ENCODE measurements at places on chromosomes 16 and 17.

- no peak for DNase-seq
These were observed 1.1 kb downstream of the FOXL1 start for GRCh38 chr16:86579268-86580062.

GRCh38 chr16:65490286-65490685, 368.4 kb upstream of the CDH11 start:
- no peak for DNase-seq

GRCh38 chr16:70495425-70496182, 27.8 kb downstream of the COG4 start:
- no peak for DNase-seq

GRCh38 chr16:30365200-30365599, 5.1 kb downstream of the TBC1D10B start:
- DNase-seq: no peak

- DNase-seq: no peak
These were observed 78.9 kb downstream of the IRX5 start for GRCh38 chr16:55009581-55009980.

- DNase-seq: no peak
These were observed 53.8 kb downstream of the SNX11 start for GRCh38 chr17:48161127-48161905.

DNA sequence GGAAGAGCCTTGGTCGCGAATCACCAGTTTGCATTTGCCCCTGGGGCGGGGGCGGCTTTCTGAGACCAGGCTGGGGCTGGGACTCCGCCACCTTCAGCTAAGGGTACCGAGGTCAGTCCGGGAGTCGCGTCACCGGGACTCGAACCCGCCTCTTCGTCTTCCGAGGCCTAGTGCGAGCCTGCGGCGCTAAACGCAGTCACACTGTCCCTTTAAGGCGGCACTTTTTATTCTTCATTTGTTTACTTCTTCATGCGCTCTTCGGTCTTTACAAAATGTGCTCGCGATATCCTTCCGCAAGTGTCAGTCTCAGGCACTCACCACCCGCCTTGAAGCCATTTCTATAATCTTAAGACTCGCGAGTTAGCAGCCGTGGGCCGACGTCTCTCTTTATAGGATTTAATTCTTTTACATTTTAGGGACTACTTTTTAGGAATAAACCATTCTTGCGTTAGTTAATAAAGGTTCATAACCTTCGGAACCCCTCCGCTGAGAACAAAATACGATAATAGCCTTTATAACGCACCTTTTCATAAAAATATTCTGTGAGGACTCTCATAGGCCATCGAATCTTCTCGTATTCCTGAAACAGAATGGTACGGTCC, 593 bp upstream of the HEXIM1 start:
- peak; percentile 93 for DNase-seq

DNA sequence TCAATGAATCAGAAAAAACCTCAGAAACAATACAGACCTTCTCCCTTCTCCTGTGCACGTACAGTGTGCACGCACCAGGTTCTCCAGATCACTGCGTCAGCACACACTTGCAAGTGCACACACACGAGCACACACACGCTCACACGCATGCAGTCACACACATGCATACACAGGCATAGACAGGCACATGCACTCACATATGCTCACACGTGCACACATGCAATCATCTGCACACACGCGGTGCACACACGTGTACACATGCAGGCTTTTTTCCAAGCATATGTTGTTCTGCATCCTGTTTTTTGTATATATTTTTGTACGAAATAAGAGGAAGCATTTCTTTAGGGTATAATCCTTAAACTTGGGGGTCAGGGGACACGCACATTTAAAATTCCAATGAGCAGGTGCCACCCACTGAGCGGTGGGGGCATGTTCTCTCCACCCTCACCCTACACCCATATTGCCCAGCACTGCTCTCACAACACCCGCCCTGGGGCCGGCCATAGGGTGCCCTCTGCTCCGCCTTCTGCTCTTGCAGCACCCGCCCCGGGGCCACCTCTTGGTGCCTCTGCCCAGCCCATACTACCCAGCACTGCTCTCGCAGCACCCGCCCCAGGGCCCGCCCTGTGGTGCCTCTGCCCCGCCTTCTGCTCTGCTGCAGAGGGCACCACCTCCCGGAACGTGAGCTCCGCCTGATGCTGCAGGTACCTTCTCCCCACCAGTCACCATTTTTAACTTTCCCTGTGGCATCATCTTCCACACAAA, 20.9 kb downstream of the KLHDC4 start:
- no peak for DNase-seq

DNA sequence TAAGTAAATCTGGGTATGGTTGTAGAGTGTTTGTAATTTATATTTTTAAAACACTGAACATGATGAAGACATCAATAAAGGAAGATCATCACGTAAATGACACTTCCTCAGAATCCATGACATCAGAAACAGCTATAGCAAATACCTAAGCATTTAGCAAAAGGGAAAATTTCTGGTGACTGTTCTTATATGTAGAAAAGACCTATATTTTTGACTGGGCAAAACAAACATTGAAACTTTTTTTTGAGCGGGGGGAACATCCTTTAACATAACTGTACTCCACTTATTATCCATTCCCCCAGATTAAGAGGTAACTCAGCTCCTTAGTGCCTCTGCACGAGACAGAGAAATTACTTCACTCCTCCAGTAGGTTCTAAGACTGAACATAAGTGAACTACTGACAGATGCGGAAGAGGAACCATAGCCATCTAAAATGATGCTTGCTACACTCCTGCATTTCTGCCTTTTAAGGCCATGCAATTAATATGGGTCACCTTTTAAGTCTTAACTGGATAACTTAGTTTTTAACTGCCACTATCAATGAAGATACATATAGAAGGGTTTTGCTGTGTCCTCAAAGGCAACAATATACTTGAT, 9.4 kb downstream of the CRYBA1 start:
- no peak for DNase-seq

GRCh38 chr16:11708421-11708820, 34.2 kb downstream of the TXNDC11 start:
- no peak for DNase-seq

DNA sequence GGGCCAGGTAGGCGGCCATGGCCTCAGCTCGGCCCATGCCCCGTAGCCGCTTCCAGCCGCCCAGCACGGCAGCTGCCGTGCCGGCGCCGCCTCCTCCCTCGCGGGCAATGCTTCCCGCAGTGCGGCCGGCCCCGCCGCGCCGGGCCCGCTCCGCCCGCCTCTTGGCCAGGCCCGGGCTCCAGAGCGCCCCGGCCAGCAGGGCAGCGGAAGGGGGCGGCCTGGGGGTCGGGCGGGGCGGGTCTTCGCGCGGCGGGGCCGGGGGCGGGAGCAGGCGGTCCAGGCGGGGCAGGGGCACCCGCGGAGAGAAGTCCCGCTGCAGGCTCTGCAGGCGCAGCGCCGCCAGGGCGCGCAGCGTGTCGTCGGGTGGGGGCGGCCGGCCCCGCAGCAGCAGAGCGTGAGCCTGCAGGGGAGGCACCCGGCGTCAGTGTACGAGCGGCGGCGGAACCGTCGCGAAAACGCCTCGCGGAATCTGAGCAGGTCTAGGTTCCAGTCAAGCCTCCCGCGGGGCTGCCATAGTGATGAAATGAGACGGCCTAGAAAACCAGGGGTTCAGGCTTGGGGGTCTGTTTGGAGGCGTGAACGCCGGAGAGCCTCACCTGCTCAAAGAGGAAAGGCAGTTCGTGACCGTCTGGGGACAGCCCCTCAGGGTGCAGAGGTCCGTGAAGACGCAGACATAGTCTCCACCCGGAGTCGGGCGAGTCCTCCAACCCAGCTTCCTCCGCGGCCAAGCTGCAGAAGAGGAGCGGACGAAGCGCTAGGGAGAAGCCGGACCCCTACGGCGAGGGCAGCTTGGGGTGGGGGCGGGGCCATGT, 6.6 kb downstream of the PLEKHH3 start:
- DNase-seq: no peak

- no peak for DNase-seq
These were observed 6.7 kb downstream of the MNT start for GRCh38 chr17:2393954-2394749.

DNA sequence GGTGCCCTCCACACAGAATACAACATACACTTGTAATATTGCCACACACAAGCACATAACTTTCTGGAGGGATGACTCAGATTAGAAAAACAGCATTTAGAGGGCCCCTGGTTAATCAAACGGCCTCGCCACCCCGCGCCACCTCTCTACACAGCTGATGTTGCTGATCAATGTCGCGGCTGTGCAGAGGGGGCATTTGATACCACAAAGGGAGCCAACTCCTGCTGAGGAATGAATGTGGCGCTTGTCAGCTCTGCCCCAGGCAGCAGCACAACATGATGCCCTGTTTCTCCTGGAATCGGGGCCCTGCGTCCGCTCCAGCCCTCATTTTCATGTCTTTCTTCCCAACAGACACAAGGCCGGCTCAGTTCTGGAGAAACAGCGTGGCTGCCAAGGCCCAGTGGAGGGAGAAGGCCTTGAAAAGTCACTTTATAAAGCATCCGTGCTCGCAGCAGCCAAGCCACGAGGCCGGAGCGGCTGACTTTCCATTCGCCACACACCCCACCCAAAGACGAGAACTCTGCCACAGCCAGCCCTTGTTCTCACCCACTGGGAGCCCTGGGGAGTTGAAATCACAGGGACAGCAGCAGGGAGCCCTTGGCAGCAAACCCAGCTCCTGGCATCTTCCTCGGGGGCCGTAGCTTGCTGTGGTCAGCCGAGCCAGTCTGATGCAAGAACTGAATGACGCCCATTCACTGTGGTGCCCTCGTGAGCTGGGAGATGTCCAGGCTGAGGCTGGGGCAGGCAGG, 65.6 kb downstream of the XYLT1 start:
- no peak for DNase-seq

DNA sequence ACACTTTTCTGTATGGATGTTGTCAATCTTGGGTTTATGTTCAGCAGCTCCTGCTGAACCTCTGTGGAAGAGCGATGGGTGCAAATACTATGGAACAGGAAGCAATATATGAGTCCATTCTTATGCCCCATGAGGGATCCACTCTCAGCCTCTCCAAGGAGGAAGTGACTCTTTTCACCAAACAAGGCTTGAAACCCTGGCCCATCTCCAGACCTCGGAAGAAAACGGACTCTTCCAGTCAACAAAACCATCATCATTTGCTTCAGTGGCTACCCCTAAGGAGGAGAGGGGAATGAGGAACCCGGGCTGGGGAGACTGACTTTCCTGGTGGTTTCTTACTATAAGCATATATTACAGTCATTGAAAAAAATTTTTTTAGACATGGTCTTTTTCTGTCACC, 206.2 kb downstream of the AXIN2 start:
- DNase-seq: no peak

DNA sequence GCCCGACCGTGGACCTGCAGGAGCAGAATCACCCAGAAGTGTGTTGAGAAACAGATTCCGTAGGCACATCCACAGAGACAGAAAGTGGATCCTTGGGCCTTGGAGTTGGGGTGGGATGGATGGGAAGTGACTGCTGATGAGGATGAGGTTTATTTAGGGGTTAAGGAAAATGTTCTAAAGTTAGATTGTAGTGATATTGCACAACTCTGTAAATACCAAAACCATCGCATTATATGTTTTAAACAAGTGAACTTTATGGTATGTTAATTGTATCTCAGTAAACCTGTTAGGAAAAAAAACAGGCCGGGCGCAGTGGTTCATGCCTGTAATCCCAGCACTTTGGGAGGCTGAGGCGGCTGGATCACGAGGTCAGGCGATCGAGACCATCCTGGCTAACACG, 3.6 kb downstream of the ENDOV start:
- no peak for DNase-seq
